ENCODE measurements at places on chromosomes 13 and 19.

- DNase-seq: no peak
Measured at GRCh38 chr19:15527705-15528104, 19.4 kb downstream of the CYP4F22 start.

DNA sequence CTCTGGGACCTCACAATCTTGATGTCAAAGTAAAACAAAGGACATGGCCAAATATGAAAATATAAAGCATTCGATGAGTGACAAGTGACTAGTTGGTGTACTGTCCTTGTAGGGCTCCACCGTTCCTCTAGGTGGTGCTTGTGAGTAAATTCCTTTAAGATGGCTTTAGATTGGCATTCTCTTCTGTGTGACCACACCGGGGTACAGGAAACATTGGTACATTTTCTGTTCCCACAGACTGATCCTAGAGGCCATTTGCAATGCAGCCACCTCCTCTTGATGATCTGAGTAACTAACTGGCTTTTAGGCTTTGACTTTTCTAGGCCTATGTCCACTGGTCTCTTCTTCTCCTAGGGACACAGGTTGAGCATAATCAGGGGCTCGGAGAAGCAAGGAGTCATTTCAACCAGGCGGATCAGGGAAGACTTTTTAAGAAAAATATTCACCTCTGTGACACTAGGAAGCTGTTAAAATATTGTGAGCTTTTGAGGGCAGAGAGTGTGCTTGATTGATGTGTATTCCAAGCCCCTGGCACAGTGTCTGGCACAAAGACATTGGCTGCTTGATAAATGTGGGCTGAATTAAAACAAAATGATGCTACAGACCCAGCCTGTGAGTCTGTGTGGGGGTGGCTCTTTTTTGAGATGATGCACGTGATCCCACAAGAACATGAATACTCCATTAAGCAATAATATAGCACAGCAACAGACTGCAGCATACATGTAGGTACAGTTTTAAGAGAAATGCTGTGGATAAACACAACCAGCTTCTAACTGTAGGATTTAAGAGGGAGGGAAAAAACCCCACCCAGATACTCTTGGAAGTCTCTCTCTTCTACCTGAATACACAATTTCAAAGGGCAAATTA, 21.0 kb downstream of the EPSTI1 start:
- peak; percentile 78 for DNase-seq

- no peak for DNase-seq
Measured at GRCh38 chr19:45524575-45525129, 17.4 kb downstream of the VASP start.

GRCh38 chr19:17303167-17303939, at the start of gene ABHD8:
TSS of gene ABHD8 (minus strand) at chr19:17303425. CDS start at chr19:17301616, 1,809 bp downstream.
- DNase-seq: peak; percentile 95

DNA sequence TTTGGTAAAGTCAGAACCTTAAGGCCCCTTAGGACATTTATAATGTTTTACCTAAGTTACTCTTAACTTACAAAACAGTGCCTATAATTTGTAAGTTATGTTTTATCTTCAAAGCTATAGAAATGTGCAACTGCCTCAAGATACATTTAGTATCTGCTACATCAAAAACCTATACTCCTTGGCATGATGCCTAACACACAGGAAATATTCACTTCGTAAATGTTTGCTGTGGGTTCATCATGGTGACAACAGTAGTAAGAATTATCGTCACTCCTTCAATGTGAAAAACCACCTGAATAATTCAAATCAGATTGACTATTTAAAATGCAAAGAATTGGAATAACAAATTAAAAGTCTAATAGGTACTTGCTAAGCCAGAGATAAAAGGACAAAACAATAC, 184.1 kb downstream of the DIAPH3 start:
- no peak for DNase-seq

GRCh38 chr13:80560609-80561008, 219.7 kb upstream of the SPRY2 start:
- DNase-seq: no peak
